Aortic smooth muscle cell (primary cell): ENCODE measurements at places on chromosomes 5 and 9. TPM values are rescaled to one million over a fixed set of nuclear protein-coding genes. Genes with fewer than 3 reads are reported as not detected.

PARP8 gene
- total RNA-seq: 17.3 and 23.4 TPM in 2 replicates

CORO2A gene
- under 0.01 and 0.06 TPM in 2 replicates for total RNA-seq

ZFP2 gene
- 0.25 and 0.92 TPM in 2 replicates for total RNA-seq

DPP7 gene
- total RNA-seq: 83.8 and 87.8 TPM in 2 replicates

MCIDAS gene
- total RNA-seq: not detected in 2 replicates

KIF3A gene
- total RNA-seq: 11.2 and 12.2 TPM in 2 replicates

SUSD3 gene
- 0.26 TPM in 1 of 2 replicates, not detected in the other for total RNA-seq

GRM6 gene
- total RNA-seq: not detected in 2 replicates

LECT2 gene
- total RNA-seq: not detected in 2 replicates

ASPN gene
- total RNA-seq: 1.7 and 19.8 TPM in 2 replicates

SH3PXD2B gene
- 23.3 and 25.5 TPM in 2 replicates for total RNA-seq

ZBED3 gene
- 0.40 and 0.81 TPM in 2 replicates for total RNA-seq

DMGDH gene
- total RNA-seq: 1.7 and 2.1 TPM in 2 replicates

PCDHB2 gene
- 1.7 and 3.8 TPM in 2 replicates for total RNA-seq

FGF18 gene
- under 0.01 and 0.12 TPM in 2 replicates for total RNA-seq

STK32A gene
- total RNA-seq: 3.4 and 5.5 TPM in 2 replicates

ZNF618 gene
- 11.6 and 14.4 TPM in 2 replicates for total RNA-seq

SAXO1 gene
- total RNA-seq: under 0.01 TPM in 2 replicates

RFX3 gene
- total RNA-seq: 2.0 and 2.9 TPM in 2 replicates

SOX30 gene
- not detected in 2 replicates for total RNA-seq

ADGRV1 gene
- total RNA-seq: 0.13 and 0.19 TPM in 2 replicates

DMRT2 gene
- total RNA-seq: not detected in 2 replicates

OSMR gene
- 46.1 and 56.5 TPM in 2 replicates for total RNA-seq

ZDHHC11B gene
- 0.26 TPM in 1 of 2 replicates, not detected in the other for total RNA-seq

ZNF366 gene
- total RNA-seq: under 0.01 and 0.06 TPM in 2 replicates

CYLC2 gene
- not detected in 2 replicates for total RNA-seq

DEPDC1B gene
- 3.0 and 4.9 TPM in 2 replicates for total RNA-seq

MARVELD2 gene
- total RNA-seq: 1.3 and 1.9 TPM in 2 replicates

PCDHGA1 gene
- 1.1 TPM in 2 replicates for total RNA-seq

DMRT1 gene
- not detected in 2 replicates for total RNA-seq

ITK gene
- not detected in 2 replicates for total RNA-seq

IL5 gene
- total RNA-seq: not detected in 2 replicates

SLC6A19 gene
- not detected in 2 replicates for total RNA-seq

MEIKIN gene
- 0.06 TPM in 1 of 2 replicates, not detected in the other for total RNA-seq

ANP32B gene
- 11.8 and 18.7 TPM in 2 replicates for total RNA-seq

IFNA21 gene
- not detected in 2 replicates for total RNA-seq

C5orf52 gene
- not detected in 2 replicates for total RNA-seq

FOXD4L6 gene
- 0.06 TPM in 1 of 2 replicates, not detected in the other for total RNA-seq

ARAP3 gene
- total RNA-seq: 3.0 and 3.9 TPM in 2 replicates

PTGDS gene
- total RNA-seq: 9.8 and 21.8 TPM in 2 replicates

TERT gene
- total RNA-seq: not detected in 2 replicates

FBN2 gene
- 4.4 and 18.4 TPM in 2 replicates for total RNA-seq

NR6A1 gene
- total RNA-seq: under 0.01 and 0.44 TPM in 2 replicates

MIER3 gene
- 12.9 and 22.2 TPM in 2 replicates for total RNA-seq
